DMS153 (cell line): ENCODE measurements at places on chromosomes 11 and 22.

GRCh38 chr22:38481162-38481870 lies 13.4 kb downstream of the KDELR3 start:
- no peak for DNase-seq

GRCh38 chr11:61294717-61295595 lies at the start of gene VWCE:
Gene VWCE (minus strand): TSS chr11:61295316. CDS start chr11:61295037, 279 bp downstream.
- peak; percentile 34 for DNase-seq

GRCh38 chr11:72579816-72580641 lies 94.2 kb downstream of the PDE2A start:
- DNase-seq = no peak

DNA sequence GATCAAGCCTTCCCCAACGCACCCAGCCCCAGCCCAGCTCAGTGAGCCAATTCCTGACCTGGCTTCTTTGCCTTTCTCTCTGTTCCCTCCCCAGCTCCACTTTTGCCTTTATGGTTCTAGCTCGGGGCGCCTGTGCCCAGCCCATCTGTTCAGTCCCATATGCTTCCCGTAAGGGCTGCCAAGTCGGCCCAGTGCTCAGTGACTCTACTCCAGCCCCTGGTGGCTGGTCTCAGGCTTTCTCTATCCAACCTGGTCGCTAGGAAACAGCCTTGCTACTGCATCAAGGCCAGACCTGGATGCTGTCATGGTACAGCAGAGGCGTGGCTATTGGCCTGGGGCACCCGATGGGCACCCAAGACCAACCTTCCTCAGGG lies 178.0 kb downstream of the DSCAML1 start:
- DNase-seq = peak; percentile 36
